ENCODE measurements at places on chromosomes 11 and 22.

DNA sequence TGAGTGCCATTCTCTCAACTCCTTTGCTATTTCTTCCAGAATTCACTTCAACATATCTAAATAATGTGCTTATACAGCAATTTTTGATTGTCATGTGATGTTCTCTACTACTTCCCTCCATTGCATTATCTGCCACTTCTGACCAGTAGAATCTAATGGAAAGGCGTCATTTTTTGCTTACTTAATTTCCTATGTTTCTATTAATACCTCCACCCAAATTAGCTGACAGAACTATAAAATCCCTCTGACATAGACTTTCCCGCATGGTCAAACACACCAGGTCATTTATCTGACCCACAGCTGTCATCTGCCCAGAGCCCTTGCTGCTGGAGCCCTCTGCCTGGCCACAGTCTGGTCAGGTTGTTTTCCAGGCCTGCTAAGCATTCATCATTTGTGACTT is 258.6 kb upstream of the NARS2 start:
- DNase-seq: no peak

- DNase-seq: no peak
These were observed 19.3 kb downstream of the MOB2 start for GRCh38 chr11:1467270-1467669.

DNA sequence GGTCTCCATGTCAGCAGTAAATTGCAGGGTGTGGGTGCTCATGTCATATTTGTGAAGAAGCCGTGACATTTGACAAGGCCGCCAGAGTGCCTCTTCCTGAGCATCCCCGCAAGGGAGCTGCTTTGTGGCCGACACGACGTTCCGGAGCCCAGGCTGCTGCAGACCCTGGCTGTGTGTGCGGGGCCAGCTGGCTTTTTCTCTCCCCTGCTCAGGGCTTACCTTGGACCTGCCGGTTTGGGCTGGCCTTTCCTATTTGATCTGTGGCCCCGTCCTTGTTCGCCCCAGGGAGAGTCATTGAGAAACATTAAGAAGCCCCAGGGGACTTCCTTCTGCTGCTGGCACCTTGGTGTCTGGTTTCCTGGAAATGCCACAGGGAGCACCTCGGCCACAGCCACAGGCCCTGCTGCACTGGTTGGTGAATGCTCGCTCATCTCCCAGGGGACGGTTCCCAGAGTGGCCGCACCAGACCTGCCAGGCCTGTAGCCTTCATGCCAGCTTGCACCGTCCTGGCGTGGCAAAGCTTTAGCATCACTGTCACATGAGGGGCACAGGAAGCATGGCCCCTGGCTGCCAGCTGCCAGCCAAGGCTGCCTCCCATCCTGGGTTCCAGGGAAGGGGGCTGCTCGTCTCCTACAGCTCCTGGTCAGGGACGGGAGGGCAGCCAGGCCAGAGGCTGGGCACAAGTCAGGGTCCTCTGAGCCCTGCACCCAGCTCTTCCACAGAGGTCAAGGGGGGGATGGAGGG is 5.4 kb downstream of the GRK2 start:
- no peak for DNase-seq

- DNase-seq: no peak
These were observed 33.1 kb downstream of the SLC5A1 start for GRCh38 chr22:32075997-32076760.

Measured in cortex of kidney (tissue), 1 donor.